SK-N-SH (cell line): ENCODE measurements at places on chromosomes 11 and 22.
A peak's percentile ranks its signal among the peaks of the same experiment; 100 is the strongest.

DNA sequence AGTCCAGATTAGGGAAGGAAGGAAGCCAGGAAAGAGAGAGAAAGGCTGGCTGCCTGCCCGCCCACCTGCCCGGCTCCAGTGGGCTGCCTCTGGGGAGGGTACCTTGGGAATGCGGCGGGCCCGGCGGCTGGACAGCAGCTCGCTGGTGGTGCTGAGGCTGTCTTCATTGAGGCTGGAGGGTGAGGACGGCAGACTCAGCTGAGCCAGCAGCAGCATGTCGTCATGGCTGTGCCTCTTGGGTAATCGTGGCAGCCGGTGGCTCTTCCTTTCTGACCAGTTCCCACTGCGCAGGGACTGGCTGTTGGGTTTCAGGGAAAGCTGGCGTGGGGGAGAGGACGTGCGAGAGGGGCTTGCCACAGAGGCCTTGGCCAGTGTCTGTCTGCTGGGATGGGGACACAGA lies 32.9 kb downstream of the RPL27A start:
- DNase-seq = no peak

DNA sequence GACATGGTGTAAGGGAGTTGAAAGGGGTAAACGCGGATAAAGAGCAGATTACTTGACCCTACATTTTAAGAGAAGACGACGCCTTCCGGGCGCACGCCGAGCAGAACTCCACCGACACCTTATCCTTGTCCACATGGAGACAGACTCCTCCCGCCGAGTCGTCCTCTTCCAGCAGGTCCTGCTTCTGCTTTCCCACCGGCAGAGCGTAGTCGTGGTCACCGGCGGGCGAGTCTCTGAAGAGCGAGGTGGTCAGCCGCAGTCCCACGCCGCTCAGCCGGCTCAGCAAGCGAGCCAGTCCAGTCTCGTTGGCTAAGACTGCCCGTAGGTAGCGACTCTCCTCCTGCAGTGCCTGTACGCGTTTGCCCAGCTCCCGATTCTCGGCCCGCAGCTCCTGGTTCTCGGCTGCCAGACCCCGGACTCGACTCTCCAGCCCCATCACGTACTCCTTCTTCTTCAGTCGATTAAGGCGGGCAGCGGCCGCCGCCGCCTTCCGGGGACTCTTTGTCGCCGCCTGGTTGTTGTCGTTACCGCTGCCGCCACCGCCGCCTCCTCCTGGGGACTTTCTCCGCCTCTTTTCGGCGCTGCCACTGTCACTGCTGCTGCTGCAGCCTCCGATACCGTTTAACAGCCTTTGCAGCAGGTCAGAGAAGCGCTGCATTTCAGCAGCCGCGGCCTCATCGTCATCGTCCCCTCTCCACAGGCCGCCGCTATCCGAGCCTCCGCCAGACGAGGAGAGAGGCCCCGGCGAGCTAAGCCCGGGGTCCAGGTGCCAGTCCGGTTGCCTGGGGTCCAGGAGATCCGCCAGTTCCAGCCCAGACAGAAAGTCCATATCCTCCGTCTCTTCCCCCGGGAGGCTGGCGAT lies 945 bp downstream of the CREBZF start:
- DNase-seq = peak; percentile 82

DNA sequence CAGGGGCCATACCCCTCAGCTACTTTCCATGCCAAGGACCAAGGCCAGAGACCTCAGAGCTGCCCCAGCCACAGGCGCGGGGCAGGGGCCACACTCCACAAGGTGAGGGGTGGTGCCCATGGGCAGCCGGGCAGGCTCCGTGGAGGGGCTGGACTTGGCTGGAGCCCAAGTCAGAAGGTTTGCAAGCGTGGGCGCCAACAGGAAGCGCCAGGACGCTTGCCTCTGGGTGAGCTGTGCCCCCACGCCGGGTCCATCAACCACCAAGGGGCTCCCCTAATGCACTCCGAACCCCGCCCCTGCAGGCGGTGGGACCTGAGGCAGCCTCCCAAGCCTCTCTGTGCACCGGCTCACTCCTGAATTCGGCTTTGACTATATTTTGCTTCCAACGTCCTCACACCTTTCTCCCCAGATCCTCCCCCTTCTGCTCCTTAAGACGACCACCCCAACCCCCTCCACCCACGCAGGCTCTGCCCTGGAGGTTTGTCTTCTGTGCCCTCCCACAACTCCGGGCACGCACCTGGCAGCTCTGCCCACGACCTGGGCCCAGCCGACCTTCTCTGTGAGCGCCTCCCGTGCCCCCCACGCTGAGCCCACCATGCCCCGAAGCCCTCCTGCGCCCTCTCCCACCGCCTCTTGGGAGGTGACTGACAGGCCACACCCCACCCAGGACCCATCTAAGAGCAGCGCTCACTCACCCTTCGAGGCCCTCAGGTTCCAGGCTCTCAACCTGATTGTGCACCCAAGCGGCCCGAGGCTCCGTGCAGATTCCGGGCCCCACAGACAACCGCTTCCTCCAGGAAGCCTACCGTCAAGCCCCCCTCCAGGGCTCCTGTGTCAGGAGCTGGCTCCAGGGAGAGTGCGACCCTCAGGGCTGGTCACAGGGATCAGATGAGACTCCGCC lies 2.6 kb upstream of the PKP3 start:
- no peak for DNase-seq

- DNase-seq = no peak
Measured at GRCh38 chr11:86990031-86990430, 34.8 kb upstream of the FZD4 start.

DNA sequence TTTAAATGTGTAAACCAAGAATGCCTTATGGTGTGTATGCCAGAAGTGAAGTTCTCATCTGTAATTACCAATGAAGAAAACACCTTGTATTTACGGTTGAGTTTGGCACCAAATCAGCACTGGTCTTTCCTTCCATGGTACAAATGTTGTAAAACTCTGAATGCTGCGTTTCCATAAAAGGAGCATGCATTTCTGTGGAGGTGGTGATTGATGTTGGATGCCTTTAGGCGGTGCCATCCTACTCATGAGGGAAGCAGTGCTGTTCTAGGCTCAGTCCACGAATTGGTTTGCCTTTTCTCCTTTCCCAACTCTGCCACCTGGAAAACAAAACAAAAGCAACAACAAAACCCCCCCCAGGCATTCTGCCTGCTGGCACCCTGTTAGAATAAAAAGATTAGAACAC lies 124.4 kb downstream of the TEAD1 start:
- DNase-seq = no peak

GRCh38 chr11:13053255-13053917 lies 44.3 kb downstream of the RASSF10 start:
- no peak for DNase-seq
